Activated naive CD4-positive, alpha-beta T cell treated with anti-CD3 and anti-CD28 coated beads for 36 hours (primary cell): ENCODE measurements at places on chromosomes 2 and 18. TPM values are rescaled to one million over a fixed set of nuclear protein-coding genes. Genes with fewer than 3 reads are reported as not detected.
A peak's percentile ranks its signal among the peaks of the same experiment; 100 is the strongest.

DNA sequence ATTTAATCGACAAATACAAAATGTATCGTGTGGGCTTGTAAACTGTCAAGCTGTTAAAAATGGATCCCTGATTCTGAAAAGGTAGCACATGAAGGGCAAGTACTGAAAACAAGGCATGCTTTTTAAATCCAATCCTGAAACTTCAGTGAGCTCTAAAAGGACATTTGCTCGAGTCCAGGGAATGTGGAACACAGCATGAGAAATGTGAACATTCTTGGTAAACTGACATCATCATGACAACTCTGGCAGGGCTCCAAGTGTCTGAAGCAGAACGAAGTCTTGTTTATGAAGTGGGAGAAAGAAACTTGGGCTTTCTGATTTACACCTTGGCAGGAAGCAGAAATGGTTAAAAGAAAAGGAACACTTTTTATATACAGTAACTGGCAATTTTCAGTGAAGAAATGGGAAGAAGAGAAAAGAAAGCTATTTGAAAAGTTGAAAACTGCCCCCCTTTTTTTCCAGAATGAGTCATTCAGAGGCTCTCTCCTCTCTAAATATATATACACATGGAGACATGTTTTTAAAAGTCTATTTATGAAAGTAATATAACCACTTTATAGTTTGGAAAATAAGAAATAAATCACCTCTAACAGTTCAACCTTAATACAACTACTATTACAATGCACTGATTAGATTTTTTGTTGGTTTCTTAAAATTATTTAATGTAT, 120.8 kb downstream of the GAREM1 start:
- no peak for DNase-seq

GRCh38 chr2:234964631-234965461, 13.0 kb downstream of the SH3BP4 start:
- no peak for DNase-seq

DNA sequence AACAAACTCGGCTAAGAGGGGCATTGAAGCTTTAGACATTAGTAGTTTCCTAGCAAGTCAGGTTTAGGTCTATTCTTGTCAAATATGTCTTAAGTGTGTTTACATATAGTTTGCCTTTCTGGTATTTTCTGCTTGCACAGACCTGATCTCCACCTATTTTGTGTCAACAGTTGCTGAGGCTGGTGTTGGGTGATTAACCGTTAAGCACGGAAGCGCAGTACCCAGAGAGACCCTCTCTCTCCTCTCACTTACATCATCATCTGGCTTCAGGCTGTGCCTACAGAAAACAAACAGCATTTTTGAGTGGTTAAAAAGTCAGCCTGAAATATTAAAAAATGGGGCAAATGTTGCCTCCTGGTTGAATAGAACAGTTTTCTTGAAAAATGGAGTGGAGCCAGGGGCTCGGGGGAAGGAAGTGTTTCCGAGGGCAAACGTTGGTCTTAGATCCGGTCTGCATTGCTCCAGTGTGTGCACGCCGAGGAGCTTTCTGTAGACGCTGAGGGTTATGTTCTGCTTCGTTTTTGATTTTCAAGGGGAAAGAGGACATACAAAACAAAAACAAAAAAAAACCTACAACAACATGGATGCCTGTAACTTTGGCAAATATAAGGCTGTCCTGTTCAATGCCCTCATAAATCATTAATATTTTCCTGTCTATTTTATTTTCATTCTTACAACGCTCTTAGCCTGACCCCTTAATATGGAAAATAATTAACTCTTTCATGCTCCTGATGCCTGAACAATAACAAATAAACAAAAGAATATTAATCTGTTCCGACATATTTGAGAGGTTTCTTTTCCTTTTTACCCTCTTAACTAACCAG, 120.8 kb downstream of the MEIS1 start:
- DNase-seq: no peak

DNA sequence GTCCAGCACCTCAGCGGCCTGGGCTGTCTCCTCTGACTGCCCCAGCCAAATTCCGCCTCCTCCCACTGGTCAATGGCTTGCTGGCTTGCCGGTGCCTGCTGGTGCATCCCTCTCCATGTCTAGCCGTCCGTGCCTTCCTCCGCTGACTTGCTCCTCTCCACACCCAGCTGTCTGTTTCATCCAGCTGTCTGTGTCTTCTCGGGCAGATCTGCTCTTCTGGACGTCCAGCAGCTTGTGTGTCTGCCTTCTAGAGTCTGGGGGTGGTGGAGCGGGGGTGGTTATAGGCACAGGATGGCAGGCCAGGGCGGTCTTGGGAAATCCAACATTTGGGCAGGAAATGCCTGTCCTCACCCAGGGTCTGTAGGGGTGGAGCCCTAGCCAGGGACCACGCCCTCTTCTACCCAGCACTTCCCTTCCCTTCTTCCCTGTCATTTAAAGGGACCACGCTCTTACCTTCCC, 369.2 kb downstream of the GALNT13 start:
- no peak for DNase-seq

DNA sequence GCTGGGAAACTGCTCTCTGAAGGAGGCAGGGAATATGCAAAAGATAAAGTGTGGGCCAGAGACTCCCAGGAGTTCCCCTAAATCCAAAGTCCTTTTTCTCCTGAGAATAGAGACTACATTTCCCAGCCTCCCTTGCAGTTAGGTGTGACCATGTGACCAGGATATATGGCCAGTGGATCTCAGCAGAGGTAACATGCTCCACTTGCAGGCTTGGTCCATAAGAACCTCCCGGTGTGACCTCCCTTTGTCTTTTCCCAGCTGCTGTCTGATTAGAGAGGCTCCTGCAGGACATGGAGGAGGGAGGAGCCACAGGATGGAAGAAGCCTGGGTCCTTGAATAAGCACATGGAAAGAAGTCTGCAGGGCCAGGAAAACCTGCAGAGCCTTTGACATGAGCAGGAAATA, 76.2 kb downstream of the TGFA start:
- DNase-seq: no peak

DNA sequence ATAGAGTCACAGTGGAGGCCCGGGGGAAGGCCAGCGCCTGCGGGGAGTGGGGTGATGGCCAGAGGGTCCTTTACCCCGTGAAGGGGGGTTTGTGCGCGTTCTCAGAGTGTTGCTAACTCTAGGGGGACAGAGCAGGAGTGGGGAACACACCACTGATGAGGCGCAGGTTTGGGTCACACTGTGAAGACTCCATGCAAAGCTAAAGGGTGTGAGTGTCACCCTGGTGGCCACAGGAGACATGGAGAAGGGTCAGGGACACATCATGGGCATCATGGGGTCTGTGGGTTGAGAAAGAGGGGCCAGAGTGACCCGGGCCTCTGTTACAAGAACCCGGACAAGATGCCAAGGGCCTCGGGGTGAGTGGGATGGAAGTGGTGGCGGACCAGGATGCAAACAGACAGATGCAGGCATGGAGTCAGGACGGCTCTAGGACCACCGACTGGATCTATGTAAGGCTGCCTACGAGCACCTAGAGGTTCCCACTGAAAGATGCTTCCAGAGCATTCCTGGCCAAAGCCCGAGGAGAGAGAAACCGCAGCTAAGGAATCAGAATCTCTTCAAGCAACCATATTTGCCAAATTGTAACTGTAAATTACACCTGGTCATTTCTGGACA, 84.3 kb downstream of the PXDN start:
- no peak for DNase-seq

DNA sequence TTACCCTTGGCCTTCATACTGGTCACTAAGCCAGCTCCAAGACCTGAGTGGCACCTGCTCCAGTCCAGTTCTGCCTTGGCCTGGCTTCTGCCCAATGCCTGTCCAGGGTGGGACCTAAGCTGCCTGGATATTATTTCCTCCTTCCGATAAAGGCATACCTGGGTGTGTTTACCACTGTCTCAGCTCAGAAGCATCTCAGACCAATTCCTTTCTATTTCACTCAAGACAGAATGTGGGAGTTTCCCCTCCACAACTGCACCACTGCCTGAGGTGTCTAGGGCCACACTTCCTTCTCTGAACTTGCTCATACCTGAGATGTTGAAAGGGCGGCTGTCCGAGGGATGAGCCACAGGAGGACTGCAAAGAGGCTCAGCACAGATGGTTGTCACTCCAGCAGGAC, 18.4 kb upstream of the CAB39 start:
- peak; percentile 54 for DNase-seq

GRCh38 chr2:14587119-14587518, 45.4 kb upstream of the LRATD1 start:
- DNase-seq: no peak

- no peak for DNase-seq
Measured at GRCh38 chr2:113075030-113075429, 7.3 kb downstream of the IL1F10 start.

GRCh38 chr2:5694306-5694705, 2.1 kb downstream of the SOX11 start:
- no peak for DNase-seq

- DNase-seq: peak; percentile 12
Measured at GRCh38 chr2:75424936-75425619, 135.7 kb downstream of the EVA1A start.

DNA sequence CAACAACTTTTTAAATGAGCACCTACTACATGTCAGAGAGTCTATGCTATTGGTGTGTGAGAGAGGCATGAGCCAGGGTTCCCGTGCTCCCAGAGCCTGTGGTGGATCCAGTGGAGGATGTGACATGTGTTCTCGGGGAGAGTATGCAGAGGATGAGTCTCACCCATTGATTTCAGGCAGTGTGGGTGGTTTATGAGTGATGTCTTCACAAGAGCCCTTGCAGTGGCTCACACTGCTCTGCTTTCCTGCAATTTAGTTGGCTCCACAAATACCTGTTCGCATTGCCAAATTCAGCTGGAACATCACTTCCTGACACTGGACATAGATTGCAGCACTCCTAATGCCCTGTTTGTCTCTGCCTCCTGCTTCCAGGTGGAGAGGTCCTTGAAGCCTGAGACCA, 243.6 kb upstream of the CXCR4 start:
- DNase-seq: peak; percentile 46

- DNase-seq: no peak
Measured at GRCh38 chr2:121472470-121472993, 58.1 kb upstream of the RNU4ATAC start.

DNA sequence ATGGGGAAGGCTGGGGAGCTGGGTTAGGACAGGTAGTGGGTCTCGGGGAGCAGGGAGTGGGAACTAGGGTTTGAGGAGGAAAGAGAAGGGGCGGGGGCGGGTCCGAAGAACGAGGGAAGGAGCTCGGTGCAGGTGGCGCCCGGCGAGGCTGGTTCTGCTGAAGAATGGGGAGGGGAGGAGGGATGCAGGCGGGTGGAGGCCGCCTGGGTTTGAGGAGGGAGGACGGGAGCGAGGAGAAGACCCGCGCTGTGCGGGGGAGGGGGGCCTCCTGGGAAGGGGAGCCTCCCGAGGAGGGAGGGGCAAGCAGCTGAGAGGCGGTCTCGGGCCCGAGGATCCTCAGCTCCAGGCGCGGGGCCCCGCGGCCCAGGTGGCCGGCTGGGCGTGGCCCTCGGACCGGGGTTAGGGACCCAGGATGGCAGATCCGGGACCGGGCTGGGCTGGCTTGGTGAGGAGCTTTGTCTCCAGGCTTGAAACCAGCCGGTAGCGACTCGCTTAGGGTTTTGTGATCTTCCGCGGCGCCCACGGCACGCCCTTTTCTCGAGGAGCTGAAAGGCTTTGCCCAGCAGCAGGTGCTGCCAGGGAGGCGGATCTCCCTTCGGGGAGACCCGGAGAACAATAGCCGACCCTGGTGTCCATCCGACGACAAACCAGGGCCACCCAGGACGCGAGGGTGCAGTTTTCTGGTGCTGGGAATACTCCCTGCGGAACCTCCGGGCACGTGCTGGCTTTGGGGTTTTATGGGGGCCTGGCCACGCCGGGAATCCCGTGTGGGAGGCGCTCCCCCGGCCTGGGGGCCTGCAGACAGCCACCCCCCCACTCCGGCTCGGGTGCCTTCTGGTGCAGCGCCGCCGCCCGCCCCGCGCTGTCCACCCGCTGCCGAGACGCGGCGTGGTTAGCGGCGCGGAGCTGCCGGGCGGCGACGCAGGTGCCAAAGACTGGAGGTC, 1.4 kb downstream of the DPYSL5 start:
- peak; percentile 8 for DNase-seq

CD207 gene
- not detected for total RNA-seq

DNA sequence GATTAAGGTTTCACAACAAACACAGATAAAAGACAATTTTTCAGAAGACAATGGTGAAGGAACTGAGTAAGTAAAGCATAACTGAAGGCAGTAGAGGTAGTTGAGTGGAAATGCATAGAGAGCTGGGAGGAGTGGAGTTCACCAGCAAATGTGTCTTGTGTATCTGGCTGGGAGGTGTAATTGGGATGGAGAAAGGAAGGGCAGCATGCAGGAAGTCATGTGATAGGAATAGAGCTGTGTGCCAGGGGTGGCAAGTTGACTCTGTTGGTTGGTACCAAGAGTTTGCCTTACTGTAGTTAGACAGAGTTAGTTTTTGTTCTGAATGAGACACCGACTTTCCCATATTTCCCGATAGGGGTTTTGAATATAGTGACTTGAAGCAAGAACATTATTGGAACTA, 56.3 kb downstream of the FMNL2 start:
- DNase-seq: no peak

GRCh38 chr18:23504720-23505119, 1.4 kb downstream of the RMC1 start:
- peak; percentile 19 for DNase-seq

POMC gene
- 4.6 TPM for total RNA-seq

DNA sequence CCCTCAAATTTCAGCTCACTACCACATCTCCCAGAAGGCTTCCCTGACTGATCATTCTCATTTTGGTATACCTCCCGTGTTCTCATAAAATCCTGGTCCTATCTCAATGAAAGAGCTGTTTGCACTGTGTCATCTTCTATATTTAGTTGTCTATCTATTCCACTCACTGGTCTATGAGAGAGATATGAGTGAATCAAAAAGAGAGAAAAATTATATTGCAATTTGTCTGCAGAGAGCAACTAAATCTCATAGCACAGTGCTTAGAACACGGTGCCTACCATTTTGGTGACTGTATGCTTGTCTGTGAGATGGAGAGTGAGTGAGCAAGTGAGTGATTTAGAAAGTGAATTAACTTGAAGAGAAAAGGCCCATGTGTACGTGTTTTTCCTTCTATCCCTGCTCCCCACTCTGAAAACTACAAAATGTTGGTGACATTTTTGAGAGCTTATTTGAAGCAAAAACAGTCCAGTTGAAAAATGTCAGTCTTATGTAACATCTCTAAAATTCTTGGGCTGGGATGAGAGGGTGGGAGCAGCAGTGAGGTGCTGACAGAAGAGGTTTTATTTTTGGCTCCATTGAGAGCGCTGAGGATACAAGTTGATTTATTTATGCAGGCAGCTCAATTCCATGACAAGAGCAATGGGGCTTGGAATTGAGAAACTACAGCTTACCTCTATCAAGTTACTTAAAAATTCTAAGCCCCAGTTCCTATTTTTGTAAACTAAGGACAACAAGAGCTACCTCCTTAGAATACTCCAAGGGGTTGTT, 373.5 kb upstream of the CHST9 start:
- DNase-seq: no peak
